ENCODE measurements at places on chromosomes 12 and 14. TPM values are rescaled to one million over a fixed set of nuclear protein-coding genes. Genes with fewer than 3 reads are reported as not detected.

Gene C12orf42
- total RNA-seq = not detected

Gene TUBA1A
- 202 TPM for total RNA-seq

Gene TESPA1
- not detected for total RNA-seq

Gene TMEM52B
- total RNA-seq = not detected

Gene GUCY2C
- not detected for total RNA-seq

Gene RASSF8
- total RNA-seq = 11.6 TPM

Gene LRP1
- 14.7 TPM for total RNA-seq

Gene BCAT1
- 14.3 TPM for total RNA-seq

Gene OR6C4
- not detected for total RNA-seq

Gene COQ10A
- 17.2 TPM for total RNA-seq

Gene STYK1
- 0.30 TPM for total RNA-seq

Gene CD9
- 271 TPM for total RNA-seq

Gene REC8
- total RNA-seq = 4.3 TPM

Gene SUSD6
- total RNA-seq = 7.3 TPM

Gene LGR5
- not detected for total RNA-seq

Gene SLC7A7
- total RNA-seq = 28.4 TPM

Gene CCDC177
- total RNA-seq = not detected

Gene SIX6
- not detected for total RNA-seq

Gene RAB5B
- 32.7 TPM for total RNA-seq

All from A549 treated with Mapracorat at 1 μM for 4 hours (cell line).